ENCODE measurements at places on chromosomes 5 and 9.

DNA sequence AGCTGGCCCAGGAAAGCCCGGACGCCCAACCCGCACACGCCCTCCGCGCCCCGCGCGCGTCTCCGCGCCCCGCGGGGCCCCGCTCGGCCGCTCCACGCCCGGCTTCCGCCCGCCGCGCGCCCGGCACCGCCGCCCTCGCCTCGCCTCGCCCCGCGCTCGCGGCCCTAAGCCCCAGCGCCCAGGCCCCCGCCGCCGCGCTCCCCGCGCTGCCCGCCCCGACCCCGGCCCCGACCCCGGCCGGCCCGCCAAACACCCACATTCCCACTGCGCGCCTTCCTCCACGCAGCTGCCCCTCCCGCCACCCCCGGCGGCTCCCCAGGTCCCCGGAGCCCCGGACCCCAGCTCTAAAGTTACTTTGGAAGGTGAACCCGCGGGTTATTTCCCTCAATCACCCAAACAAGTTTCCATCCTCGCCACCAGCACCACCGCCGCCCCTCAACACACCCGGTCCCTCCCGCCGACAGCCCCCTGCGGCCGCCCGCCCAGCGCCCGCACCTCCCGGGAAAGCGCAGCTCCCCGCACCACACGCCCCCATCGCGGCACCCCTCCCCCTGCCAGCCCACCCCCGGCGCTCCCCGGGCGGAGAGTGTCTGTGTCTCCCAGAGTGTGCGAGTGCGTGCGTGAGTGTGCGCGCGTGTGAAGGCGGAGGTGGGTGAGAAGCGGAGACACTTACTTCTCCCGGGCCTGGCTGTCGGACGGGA, 439 bp downstream of the SSBP2 start:
- DNase-seq, result peak; percentile 25

GRCh38 chr5:172672681-172673080, 31.6 kb downstream of the NEURL1B start:
- no peak for DNase-seq

DNA sequence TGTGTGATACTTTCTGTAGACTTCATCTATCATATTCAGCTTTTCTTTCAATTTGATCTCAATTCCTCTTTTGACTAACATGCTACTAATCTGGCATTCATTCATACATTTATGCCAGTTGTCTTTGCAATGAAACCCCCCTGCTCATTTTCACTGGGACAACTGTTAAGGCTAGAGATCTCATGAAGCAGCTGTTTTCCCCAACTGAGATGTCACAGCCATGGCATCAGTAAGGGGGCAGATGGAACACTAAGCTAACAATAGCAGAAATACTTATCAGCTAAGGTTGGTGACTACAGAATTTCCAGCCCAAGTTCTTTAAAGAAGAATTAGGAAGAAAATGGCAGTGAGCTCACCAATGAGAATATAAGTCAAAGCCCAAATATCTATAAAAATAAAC, 9.4 kb downstream of the TMED7 start:
- no peak for DNase-seq

- DNase-seq, result no peak
Measured at GRCh38 chr5:145856285-145856818, 16.5 kb downstream of the GRXCR2 start.

DNA sequence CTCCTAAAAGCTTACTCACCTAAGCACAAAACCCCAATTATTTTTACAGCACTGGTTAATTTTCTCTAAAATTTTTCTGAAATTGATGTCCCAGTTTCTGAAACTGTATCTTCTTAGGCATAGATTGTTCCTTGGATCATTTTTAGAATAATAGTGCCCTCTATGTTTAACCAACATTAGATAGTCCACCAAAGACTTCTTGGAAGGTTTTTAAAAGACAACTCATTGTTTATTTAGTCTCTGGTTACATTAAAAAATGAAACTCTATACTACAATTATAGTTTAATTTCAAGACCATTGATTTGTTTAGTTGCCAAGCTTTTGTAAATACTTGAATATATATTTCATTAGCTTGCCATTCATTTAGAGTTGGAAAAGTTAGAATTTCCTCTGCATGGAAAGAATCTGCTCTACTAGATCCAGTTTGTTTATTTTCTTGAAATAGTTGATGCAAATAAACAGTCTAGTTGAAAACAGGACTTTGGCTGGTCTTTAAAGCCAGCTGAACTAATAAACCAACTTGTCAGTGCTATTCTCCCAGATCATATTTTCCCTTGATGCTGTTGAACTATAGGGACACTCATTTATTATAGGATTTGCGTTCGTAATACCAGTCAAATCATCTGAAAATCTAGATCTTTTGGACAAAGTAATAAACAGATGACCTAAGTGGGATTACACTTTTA, 990.5 kb downstream of the TLE1 start:
- DNase-seq, result no peak

DNA sequence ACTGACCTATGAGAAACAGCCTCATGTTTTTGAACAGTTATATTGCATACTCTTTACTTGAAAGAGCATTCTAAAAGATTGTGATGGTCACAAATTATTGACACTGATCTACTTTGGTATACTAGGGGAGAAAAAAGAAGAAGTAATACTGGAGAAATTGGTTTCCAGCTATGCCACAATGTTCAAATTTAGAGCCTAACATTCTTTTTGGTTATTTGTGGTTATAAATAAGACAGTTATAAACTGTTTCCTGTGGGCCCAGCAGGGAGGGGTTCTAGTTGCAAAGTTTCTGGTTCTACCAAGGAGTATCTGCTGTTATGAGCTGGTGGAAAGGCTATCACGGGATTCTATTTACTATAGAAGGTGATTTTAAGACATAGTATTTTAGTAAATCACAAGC, 4.8 kb downstream of the CWC27 start:
- no peak for DNase-seq

GRCh38 chr5:56951126-56951945, 587 bp downstream of the MIER3 start:
- DNase-seq, result peak; percentile 15

- no peak for DNase-seq
Measured at GRCh38 chr5:82847562-82847961, 229.6 kb downstream of the TMEM167A start.

- DNase-seq, result no peak
Measured at GRCh38 chr9:81690251-81690851, 1.0 kb upstream of the TLE1 start.

DNA sequence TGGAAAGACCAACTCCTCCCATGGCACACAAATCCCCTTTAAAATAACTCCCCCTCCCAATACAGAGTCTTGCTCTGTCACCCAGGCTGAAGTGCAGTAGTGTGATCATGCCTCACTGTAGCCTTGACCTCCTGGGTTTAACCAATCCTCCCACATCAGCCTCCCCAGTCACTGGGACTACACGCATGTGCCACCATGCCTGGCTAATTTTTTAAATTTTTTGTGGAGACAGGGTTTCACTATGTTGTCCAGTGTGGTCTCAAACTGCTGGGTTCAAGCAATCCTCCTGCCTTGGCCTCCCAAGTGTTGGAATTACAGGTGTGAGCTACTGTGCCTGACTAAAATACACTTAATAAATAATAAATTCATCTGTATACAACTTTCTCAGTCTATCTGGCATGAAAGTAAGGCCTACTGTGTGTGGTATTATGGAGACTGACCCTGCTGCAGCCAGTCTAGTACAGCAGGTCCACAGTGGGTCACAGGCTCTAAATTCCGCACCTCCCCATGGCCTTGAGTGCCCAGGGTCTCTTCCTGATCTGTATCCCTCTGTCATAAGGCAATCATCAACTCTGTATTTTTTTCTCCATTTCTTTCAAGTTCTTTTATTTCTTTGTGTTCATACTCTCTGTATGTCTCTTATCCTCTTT, 169.4 kb downstream of the MAPKAP1 start:
- DNase-seq, result no peak

GRCh38 chr9:12798066-12798770, 23.4 kb downstream of the LURAP1L start:
- DNase-seq, result no peak

- no peak for DNase-seq
Measured at GRCh38 chr5:62707563-62707962, 128.9 kb downstream of the LRRC70 start.

DNA sequence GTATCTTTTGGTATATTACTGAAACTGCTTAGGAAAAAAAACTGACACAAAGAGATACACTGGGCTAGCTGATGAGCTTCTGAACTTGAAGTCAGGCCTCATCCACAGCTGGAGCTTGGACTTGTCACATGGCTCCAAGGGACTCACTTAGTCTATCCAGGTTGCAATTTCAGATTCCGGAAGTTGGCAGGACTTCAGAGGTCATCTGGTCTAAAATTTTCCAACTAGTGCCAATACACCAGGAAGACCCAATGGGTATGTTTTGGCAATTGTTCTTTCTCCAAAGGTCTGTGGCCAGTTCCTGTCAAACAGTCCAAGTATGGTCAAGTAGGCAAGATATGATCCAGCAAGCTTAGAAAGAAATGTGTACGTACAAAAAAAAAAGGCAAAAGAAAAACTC, 36.7 kb downstream of the MRPS27 start:
- DNase-seq, result no peak

- DNase-seq, result no peak
Measured at GRCh38 chr9:22056402-22056801, 47.3 kb upstream of the CDKN2B start.

GRCh38 chr5:58360794-58361193, 99.1 kb downstream of the PLK2 start:
- DNase-seq, result no peak

DNA sequence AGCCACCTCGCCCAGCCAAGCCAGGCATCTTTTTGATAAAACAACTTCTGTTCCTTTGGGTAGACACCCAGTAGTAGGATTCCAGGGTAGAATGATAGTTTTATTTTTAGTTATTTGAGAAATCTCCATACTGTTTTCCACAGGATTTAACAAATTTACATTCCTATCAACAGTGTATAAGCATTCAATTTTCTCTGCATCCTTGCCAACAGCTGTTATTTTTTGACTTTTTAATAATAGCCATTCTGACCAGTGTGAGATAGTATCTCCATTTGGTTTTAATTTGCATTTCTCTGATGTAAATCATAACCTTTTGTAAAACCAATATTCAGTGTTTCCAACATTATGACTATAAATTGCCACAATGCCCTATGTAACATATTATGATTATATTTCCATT, 28.2 kb upstream of the CCNB1 start:
- no peak for DNase-seq

DNA sequence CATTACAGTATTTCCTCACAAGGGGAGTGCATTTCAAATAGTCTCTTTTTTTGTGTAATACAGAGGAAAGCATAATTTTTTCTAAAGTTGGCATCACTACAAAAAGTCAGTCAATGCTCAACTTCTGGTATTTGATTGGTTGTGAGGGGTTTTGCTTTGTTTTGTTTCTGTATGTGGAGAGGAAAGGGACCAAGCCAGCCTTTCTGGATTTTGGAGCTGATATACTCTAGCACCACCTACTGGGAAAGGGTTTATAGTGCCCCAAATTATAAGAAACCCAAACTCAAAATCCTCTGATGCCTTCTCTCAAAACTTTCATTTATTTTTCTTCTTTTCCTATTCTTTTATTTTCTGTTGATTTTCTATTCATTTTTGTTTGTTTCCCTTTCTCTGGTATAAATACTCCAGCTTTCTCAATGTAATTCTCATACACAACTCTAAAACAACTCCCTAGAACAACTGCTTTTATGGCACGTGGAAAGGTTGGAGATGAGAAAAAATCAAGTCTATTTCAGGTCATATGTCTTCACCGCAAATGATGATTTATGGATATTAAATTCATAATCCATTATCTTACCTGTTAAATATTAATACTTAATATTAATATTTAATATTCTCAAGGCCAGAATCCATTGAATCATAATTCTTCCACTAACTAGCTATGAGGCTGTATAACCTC, 69.5 kb upstream of the ANXA1 start:
- DNase-seq, result no peak

GRCh38 chr9:11558043-11558442, 945.2 kb upstream of the PTPRD start:
- DNase-seq, result no peak

GRCh38 chr9:13689925-13690324, 410.4 kb upstream of the MPDZ start:
- DNase-seq, result no peak

- no peak for DNase-seq
Measured at GRCh38 chr5:60583616-60584015, 116.3 kb downstream of the DEPDC1B start.

GRCh38 chr9:82334286-82334685, 345.7 kb downstream of the SPATA31D1 start:
- no peak for DNase-seq

- no peak for DNase-seq
Measured at GRCh38 chr5:72489536-72489935, 17.7 kb downstream of the ZNF366 start.

DNA sequence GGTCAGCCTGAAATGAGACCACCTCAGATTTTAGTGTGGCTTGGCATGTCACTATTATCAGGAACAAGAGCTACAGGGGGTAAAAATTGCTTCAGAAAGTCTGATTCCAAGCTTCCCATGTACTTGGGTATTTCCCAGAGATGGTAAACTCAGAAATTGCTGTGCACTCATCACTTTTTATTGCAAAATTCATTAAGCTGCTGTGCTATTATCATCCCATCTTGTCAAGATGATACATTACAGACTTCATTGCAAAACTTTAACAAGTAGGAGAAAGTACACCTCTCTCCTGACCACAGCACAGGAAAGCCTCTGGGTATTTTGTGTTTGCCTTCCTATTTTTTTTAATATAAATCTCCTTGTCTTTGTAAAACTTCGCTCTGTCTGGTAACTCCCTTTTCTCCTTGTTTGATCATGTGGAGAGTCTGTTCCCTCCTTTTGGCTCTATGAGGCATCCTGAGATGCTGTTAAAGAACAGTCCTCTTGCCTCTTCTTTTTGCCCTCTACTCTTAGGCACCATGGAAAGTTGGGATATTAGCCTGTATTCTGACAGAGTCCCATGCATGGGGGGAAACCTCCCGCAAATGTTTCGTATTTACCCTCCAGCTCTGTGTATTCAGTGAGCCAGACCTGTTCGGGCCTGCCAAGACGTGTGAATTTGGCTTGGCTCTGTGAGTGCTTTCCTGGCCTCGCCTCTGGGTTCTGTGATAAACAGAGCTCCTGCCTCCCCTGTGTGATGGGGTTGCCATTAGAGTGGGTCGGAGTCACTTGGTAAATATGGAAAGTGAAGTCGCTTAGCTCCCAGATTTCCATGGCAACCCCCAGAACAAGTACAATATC, 260.7 kb downstream of the NR3C1 start:
- no peak for DNase-seq

DNA sequence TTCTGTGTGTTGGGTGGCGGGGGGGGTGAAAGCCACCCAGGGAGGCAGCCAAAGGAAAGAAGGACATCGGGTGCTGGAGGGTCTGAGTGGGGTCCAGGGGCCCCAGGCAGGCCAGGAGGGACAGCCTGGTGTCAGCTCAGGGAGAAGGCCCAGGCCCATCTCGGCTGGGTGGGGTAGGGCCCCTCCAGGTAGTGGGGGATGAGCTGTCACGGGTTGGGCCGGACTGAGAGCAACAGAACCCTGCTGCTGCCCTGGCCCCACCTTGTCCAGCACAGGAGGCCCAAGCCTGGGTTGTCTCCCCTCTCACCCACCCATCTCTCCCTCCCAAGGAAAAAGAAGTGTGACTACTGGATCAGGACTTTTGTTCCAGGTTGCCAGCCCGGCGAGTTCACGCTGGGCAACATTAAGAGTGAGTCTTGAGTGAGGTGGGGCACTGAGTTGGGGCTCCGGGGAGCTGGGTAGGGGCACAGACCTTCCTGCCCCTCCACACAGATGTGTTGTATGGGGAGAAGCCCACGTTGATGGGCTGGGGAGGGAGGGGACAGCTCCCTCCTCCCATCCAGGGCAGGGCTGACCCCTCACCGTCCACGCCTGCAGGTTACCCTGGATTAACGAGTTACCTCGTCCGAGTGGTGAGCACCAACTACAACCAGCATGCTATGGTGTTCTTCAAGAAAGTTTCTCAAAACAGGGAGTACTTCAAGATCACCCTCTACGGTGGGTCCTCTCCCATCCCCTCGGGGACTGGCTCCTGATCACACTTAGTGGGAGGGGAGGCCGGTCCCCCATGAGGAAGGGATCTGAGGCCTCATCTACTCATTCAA, 2.3 kb downstream of the LCN2 start:
- DNase-seq, result no peak

Measured in activated CD4-positive, alpha-beta T cell treated with anti-CD3 and anti-CD28 coated beads, Interleukin-2, amount 10 ng/mL, durations not matched to agents 7 days and 5 days (primary cell).